ENCODE measurements at places on chromosomes 7 and 10.

- no peak for DNase-seq
Observed at GRCh38 chr7:155285833-155286232, 11.8 kb upstream of the INSIG1 start.

DNA sequence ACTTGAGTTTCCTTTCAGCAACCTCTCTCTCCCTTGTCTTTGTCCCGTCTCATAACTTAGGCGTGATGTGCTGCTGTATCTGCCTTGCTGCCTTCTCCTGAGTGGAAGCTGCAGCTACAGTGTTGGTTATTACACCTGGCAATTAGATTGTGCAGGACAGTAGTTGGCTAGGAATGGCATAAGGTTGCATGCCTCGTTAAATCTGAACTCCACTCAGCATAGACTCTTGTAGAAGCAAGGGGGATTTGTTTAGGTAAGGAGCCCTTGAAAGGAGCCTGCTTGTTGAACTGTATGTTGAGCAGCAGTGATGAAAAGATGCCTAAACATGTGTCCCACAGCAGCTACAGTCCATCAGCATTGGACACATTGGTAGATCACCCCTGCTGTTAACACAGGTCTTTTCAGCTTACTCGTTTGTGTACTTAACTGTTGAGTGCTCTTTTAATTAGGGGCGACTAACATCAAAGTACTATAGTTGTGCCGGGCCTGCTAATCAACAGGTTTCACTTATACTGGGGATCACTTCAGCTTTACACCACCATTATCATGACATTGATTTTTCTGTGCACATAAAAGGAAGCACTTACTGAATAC lies 225.0 kb downstream of the AUTS2 start:
- no peak for DNase-seq

DNA sequence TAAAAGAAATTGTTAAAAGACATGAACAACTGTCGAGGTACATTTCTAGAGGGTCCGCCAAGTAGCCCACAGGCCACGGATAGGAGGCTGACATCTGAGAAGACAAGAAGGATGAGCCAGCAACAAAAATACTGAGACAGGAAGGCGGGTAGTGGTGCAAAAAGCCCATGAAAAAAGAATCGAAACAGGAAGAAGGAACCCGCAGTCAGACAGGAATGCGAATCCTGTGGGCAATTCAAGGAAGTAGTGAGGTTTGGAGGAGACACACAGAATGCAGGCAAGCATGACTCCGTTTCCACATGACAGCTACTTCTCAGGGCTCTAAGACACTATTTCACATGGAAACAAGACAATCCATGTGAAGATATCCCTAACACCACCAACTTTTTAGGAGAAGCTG lies 125.2 kb downstream of the DOCK4 start:
- DNase-seq, result no peak

DNA sequence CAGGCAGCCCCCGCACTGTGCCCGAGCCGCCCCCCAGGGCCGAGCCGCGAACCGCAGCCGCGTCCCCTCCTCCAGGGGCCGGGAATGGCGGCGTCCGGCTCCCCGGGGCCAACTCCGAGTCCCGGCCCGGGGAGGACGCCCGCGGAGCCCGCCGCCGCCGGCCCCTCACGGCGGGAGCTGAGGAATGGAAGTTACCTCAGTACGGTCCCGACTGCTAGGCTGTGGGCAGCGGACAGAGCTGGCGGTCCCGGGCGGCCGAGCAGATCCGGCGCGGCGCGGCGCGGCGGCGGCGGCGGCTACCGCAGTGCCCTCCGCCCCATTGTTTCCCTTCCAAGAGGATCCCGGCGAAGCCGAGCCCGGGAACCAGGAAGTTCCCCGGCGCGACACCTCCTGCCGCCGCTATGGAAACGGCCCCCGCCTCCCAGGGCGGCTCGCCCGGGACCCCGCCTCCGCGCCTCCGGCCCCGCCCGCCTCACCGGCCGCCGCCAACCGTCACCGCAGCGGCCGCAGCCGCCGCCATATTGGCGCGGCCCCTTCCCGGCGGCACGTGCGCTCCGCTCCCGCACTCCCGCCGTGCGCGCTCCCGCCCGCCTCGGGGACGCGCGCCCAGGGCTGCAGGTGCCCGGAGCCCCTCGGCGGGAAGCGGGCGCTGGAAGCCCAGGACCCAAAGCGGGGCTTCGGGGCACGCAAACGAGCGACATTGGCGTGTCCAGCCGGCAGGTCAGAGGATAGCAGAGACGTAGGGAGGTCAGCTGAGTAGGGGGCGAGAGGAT lies at the start of gene USP6NL:
TSS of gene USP6NL (minus strand) at position 403 of the 773 bp plus-strand sequence. CDS start 14,016 bp downstream, outside the sequence.
- DNase-seq, result peak; percentile 81

DNA sequence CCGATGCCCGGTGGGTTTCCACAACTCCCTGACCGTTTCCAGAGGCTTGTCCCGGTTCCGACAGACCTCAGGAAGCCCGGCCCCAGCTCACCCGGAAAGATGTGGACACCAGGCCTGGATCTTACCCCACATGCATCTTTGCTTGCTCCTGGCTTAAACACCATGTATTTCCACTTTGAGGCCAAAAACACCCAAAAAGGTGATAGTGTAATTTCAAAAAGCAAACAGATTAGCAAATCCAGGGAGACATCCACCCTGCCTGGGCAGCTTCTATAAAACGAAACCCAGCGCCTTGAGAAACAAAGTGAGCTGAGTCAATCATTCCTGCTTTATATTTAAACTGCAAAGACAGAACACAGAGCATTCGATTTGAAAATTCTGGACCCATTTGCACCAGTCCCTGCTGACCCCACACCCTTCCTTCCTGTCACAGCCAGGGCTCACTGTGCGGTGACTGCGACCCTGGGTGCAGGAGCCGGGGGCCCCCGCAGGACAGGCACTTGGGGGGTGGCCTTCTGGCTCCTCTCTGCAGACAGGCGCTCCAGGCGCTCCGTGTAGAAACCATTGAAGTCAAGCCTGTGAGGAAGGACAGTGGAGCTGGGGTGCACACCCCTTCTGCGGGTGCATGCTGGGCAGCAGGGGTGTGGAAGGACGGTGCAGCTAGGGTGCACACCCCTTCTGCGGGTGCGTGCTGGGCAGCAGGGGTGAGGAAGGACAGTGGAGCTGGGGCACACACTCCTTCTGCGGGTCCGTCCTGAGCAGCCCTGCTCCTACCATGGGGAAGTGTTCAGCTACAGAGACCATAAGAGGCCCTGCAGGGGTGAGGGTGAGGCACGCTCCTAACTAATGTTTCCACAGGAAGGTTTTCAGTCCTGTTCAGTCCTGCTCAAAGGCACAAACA lies 2.9 kb upstream of the ADAM8 start:
- no peak for DNase-seq

Data from progenitor cell of endocrine pancreas (in vitro differentiated cells).